ENCODE measurements at places on chromosomes 7 and 10.

- DNase-seq: no peak
These were observed 96.8 kb upstream of the SAMD8 start for GRCh38 chr10:75014516-75015230.

- DNase-seq: no peak
These were observed 201.5 kb downstream of the GRID1 start for GRCh38 chr10:86164960-86165630.

- DNase-seq: no peak
These were observed 6.3 kb downstream of the LOXL4 start for GRCh38 chr10:98261436-98262277.

- DNase-seq: no peak
These were observed 230.1 kb upstream of the PRPS1L1 start for GRCh38 chr7:18257711-18258110.

- no peak for DNase-seq
These were observed 114.1 kb downstream of the ABCA13 start for GRCh38 chr7:48285373-48285772.

DNA sequence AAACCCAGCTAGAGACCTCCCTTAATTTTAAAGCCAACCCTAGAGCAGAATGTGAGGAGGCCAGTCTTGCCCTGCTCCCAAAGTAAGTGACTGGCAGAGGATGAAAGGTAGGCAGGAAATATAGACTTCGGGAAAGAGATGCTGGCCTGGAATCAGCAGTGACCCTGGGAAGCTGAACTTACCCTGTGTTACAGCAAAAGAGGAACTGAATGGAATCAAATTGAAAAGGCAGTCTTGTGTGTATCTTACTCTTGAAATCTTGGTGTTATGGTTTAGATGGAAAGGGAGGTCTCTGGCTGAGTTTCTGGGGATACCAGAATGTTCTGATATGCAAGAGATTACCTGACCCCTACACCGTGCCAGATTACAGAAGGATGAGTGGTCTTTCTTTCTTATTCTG, 7.9 kb upstream of the CFAP43 start:
- no peak for DNase-seq

- DNase-seq: no peak
These were observed 1005.3 kb upstream of the SORCS1 start for GRCh38 chr10:108169846-108170245.

GRCh38 chr7:46581268-46581667, 660.2 kb upstream of the IGFBP3 start:
- DNase-seq: no peak

All from activated T-cell treated with anti-CD3 and anti-CD28 coated beads for 24 hours (primary cell).